ENCODE measurements at places on chromosomes 3 and 15. TPM values are rescaled to one million over a fixed set of nuclear protein-coding genes. Genes with fewer than 3 reads are reported as not detected.

UQCRC1 gene
- total RNA-seq: 299 TPM

SOX2 gene
- total RNA-seq: 0.13 TPM

SI gene
- total RNA-seq: not detected

GPR87 gene
- not detected for total RNA-seq

DOCK3 gene
- 0.02 TPM for total RNA-seq

SERINC4 gene
- total RNA-seq: 0.22 TPM

GUCA1C gene
- total RNA-seq: not detected

MYO1E gene
- total RNA-seq: 0.44 TPM

GRCh38 chr15:32872621-32873283 is 154.9 kb downstream of the GREM1 start:
- no peak for DNase-seq

DNA sequence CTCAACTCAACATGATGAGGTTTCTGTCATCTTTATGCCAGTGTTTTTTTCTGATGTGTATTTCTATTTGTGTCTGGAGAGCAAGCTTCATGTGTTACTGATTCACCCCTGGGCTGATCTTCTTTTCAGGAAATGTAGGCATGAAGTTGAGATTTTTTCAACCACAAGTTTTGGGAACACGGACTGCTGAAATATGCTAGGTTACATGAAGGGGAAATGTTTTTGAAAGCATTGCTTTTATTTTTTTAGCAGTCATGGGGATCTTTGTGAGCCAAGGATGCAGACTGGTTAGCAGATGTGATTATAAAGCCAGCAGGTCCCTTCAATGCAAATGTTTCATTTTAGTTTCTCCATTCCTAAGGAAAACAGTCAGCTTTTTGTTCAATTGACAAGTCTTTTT is 219.3 kb upstream of the COL8A1 start:
- no peak for DNase-seq

- DNase-seq: no peak
Measured at GRCh38 chr3:171383206-171384018, 76.8 kb downstream of the TNIK start.

- DNase-seq: no peak
Measured at GRCh38 chr15:78992416-78993256, 47.8 kb upstream of the CTSH start.

GRCh38 chr3:46700772-46701171 is 420 bp upstream of the TMIE start:
- DNase-seq: peak; percentile 47

DNA sequence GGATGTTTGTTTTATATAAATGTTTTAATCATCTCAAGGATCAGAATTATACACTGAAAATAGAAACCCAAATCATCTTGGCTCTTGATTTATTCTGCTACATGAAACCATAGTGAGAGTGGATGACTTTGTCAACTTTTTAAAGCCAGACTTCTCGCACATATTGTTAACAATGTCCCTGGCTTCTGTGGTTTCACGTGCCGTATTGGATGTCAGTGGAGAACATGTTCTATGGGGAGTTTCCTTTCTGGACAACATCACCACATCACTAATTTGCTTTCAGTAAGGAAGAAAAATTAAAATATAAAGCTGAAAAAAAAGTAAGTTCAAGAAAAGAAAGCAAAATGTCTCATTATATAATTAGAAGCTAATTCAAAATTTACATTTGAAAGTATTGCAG is 297.1 kb upstream of the MME start:
- DNase-seq: no peak

GRCh38 chr15:52220937-52221660 is 29.9 kb upstream of the GNB5 start:
- no peak for DNase-seq

DNA sequence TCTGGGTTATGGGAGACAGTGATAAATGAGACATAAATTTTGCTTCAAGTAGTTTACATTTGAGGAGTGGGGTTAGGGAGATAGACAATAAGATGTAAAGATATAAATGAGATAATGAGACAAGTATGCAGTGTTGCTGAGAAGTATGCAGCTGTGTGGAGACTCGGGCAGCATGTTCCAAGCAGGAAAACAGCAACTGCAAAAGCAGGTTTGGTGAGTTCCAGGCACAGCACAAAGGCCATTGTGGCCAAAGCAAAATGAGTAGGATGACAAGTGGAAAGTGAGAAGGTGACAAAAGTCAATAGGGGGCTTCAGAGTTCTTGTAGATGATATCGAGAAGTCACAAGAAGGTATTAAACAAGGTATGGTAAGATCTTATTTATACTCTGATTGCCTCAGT is 259.1 kb upstream of the PEX5L start:
- no peak for DNase-seq

GRCh38 chr15:34855413-34855812 is 60.1 kb upstream of the ACTC1 start:
- DNase-seq: no peak

GRCh38 chr3:70868561-70868960 is 556.1 kb upstream of the MDFIC2 start:
- DNase-seq: no peak

GRCh38 chr3:57962448-57962834 is 45.8 kb upstream of the FLNB start:
- DNase-seq: no peak

- no peak for DNase-seq
Measured at GRCh38 chr3:53320697-53321096, 26.6 kb downstream of the DCP1A start.

- DNase-seq: no peak
Measured at GRCh38 chr3:181635141-181635540, 76.6 kb upstream of the SOX2 start.

- no peak for DNase-seq
Measured at GRCh38 chr3:85576697-85577200, 618.0 kb downstream of the CADM2 start.
